Panc1 (cell line): ENCODE measurements at places on chromosomes 16 and 17.

DNA sequence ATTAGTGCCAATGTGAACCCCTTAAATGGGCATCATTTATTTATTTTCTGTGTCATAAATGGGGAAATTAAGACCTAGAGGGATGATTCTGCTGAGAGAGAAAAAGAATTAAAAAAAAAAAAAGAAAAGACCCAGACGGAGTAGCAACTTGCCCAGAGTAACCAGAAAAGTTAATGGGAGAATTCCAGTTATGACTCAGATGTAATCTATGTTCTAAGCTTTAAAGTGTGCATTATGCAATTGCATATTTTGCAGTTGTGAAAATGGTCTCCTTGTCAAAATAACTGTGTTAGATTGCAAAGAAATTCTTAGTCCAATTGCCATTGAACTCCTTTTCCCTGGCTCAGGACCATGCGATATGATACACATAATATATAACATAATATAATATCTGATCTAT is 38.6 kb upstream of the TBX2 start:
- no peak for DNase-seq

GRCh38 chr16:66834746-66835145 is 4.0 kb upstream of the NAE1 start:
- DNase-seq: no peak

DNA sequence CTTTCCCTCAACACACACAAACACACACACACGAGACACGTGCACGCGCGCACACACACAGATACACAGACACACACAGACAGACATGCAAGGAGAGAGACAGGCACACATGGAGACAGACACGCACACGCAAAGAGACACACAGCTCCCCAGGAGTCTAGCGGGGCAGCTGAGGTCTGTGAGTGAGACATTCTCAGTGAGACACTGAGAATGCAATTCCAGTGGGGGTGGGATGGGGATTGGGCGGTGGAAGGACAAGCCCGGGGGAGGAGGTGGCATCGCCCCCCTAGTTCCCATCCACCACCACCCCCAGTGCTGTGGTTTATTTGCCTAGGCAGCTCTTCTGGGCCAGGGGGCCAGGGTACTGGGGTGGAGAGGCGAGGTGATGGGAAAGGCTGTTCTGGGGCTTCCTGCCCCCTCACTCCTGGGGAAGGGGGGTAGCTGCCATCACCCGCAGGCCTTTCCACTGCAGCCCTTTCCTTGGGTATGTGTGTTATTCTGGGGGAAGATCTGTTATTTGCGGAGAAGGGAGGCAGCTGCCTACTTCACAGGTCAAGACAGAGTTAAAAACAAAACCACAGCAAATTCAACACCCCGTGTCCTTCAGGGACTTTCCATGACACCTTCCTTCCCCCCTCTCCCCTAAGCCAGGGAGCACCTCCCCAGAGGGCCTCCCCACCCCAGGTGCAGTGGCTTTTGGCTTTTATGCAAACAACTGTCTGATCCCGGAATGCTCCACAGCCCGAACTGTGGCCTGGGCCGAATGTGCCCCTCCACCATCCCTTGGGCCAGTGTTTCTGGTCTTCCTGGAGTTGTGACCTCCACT is 18.0 kb downstream of the GRB7 start:
- no peak for DNase-seq

- no peak for DNase-seq
Measured at GRCh38 chr17:43517615-43518386, 28.3 kb downstream of the ETV4 start.

DNA sequence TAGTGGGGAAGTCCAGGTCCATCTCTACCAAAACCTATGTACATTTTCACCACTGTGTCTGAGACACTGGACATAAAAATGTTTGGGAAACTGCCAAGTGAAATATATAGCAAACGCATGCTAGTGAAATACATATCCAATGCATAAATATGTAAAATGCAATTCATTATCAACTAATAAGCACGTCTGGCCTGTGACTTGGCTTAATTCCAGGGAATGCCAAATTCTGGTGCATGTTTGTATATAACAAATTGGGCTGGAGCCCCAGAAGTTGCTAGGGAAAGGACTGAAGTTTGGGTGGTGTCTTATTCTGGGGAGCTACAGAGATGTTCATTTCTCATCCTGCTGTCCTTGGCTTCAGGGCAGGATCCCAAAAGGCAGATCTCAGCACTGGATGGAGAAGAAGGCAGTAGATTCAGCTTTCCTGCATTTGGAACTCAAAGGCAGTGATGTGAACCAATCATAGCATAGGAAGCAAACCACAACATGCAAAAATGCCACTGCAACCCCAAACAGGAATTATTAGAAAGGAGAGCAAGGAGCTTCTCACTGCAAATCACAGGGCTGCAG is 184.3 kb downstream of the HS3ST3A1 start:
- no peak for DNase-seq

GRCh38 chr16:10509534-10510025 is 70.8 kb downstream of the EMP2 start:
- peak; percentile 62 for DNase-seq

- DNase-seq: peak; percentile 54
Measured at GRCh38 chr17:28416703-28417311, 10.8 kb upstream of the SLC46A1 start.

DNA sequence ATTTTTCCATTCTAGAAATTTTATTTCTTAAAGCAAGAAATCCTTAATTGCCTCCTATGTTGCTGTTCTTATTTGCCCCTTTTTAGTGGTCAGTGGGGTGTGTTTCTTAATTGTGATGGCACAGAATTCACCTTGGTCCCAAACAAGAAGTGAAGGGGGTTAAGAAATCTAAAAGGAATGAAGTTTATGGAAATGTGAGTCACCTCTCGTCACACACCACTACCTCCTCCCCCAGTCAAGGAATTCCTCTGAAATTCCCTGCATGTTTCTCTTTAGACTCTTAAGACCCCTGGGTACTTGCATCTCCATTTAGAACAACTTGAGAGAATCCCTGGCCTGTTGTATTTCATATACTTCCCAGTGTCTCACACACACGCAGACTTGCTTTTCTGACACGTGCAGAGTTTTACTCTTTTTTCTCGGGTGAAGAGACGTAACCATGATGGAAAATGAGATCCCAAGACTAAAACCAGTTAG is 247.4 kb downstream of the PRKCA start:
- no peak for DNase-seq

DNA sequence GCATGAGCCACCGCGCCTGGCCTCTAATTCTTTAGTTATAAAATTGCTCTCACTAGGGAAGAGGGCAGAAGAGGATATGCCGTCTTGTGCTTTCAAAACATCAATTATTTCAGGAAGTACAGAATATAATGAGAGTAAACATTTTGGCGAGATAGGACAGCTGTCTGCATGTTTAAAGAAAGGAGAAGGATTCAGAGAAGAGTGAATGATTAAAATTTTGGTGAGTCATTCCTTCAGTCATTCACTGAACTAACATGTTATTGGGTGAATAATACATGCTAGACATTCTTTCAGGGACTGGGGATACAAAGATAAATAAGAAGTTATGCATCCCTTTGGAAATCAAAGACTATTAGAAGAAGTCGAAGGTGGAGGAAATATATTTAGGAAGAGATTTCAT is 590.3 kb upstream of the GOT2 start:
- DNase-seq: no peak

DNA sequence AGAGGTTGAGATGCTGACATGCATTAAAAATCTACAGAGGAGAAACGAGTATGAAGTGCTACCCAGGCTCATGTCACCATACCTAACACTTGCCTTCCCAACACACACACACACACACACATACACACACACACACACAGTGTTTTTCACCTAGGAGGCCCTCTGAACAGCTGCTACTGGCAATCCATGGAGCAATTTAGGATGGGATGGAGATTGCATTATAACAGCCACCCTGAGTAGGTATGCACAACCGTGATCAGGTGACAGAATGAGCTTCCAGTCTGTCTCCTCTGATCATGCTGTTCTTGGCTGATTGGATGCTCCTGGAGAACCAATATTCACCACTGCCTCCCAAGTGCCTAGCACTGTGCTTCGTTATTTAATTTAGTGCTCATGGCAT is 528.5 kb upstream of the CDH5 start:
- DNase-seq: no peak

DNA sequence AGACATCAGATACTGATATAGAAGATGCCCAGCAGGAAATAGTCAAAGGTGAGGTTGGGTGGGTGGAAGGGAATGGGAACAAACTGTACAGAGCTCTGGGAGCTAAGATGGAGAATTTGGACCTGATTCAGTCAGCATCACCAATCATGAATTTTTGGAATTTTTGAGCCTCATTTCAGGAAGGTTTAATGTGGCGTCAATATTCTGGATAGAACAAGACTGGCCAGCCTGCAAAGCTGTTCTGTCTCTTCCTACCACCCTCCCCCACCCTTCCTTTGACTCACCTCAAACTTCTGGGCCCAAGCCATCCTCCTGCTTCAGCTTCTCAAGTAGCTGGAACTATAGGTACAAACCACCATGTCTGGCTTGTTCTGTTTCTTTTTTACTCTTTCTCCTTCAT is 32.6 kb downstream of the CTCF start:
- DNase-seq: no peak

DNA sequence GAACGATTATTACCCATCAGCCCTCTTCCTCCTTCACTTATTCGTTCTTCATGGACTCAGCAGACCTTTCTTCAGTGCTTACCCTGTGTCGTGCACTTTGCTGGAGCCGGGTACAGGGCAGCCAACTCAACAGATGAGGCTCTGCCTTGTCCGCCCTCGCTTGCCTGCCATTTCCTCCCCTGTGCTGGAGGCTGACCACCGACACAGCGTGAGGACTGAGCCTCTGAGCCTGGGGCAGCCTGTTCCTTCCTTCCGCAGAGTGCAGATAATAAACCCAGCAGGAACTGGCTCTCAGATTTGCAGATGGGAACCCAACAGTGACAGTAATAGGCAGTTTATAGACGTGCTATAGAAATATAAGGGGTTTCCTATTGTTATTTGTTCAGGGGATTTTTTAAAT is 7.0 kb upstream of the SLC39A11 start:
- DNase-seq: no peak

DNA sequence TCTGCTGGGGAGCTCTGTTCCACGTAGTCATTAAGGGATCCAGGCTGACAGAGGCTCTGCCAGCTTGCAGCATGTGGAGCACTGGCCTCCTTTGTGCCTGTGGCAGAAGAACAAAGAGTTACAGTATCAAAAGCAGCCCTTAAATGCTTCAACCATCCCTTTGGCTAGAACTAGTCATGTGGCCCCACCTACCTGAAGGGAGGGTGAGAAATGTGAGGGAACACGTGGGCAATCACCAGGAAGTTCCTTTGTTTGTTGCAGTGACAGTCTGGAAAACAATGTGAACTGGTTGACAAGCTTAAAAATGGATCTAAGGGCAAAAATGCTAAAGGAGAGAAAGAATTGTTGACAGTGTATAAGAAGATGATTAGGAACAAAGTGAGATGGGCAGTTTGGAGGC is 290.4 kb upstream of the HSBP1 start:
- DNase-seq: no peak

DNA sequence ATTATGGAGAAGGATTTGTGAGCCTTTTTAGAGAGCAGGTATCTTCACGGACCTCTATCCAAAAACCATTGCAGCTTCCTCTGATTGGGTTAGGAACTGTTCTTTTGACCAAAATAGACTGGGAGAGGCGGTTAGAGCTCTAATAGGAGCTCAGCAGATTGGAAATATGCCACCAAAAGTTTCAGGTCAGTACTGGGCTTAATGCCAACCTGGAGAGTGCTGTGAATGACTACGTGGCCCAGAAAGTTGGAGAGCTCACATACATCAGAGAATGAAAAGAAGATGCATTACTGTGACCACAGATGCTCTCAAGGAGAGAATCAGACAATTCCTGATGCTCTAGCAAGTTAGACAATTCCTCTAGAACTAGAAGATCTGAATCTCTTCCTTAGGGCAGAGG is 86.5 kb downstream of the ABCA8 start:
- DNase-seq: no peak

- no peak for DNase-seq
Measured at GRCh38 chr17:2939714-2940351, 123.6 kb downstream of the OR1D5 start.

- DNase-seq: no peak
Measured at GRCh38 chr17:30568117-30568430, 90.9 kb downstream of the GOSR1 start.

DNA sequence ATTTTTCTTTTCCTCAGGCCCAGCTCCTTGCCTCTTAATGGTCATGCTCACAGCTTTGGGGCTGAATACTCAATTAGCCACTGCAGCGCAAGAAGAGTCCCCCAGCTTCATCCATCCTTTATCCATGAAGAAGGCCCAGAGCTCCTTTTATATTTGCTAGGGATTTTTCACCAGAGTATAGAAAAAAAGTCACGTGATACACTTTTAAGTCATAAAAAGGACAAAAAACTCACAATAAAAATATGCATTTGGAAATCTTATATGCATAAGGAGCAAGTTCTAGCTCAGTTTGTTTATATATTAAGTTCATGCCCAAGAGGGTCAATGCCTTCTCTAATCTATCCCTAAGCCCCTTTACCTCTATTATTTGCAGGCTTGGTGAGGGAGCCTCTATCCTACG is 254.1 kb downstream of the CA10 start:
- no peak for DNase-seq

- DNase-seq: no peak
Measured at GRCh38 chr17:78357672-78358537, 2.0 kb downstream of the SOCS3 start.

DNA sequence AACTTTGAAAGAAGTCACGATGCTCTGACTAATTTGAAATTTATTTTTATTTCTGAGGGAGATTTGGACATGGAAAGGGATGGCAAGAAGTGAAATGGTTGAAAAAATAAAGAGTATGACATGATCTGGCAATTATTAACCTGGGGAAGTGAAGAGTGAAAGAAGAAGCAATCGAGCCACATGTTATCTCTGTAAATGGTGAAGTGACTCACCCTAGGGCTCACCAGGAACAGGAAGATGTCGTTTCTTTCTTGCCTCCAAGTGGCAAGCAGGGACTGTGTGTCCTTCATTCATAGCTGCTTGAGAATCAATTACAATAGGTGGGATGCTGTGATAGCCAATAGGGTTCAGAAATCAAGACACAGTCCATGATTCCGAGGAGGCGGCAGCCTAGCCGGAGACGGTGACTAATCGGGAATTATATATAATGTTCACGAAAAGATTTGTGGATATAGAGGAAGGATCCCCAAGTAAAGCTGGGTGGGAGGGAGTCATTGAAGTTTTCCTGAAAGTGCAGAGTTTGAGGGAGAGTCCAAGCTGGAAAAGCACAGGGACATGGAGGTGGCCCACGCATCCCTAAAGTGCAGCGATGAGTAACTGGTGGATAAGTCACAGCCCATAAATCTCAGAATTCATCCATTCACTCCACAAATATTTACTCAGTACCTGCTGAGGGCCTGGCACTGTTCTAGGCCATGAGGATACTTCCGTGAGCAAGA is 18.2 kb upstream of the KRT20 start:
- no peak for DNase-seq
